ENCODE measurements at places on chromosomes 2 and 18.

DNA sequence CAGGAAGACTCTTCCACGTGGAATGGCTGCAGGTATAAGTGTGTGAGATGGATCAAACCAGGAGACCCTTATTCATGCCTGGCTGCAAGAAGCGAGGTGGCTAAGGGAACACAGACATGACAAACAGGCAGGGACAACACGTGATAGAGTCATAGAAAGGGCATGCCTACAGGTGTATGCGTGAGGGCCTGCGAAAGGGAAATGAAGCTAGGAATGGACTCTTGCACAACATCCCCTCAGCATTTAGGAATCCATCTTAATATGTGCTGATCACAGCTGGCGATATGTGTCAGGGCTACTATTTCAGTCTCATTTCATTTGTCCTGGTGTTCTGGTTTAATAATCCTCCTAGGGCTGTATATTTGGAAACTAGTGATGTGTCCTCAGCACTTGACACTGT lies 291.2 kb downstream of the MYT1L start:
- DNase-seq, result no peak

GRCh38 chr2:25304826-25305596 lies 36.7 kb downstream of the DNMT3A start:
- no peak for DNase-seq

DNA sequence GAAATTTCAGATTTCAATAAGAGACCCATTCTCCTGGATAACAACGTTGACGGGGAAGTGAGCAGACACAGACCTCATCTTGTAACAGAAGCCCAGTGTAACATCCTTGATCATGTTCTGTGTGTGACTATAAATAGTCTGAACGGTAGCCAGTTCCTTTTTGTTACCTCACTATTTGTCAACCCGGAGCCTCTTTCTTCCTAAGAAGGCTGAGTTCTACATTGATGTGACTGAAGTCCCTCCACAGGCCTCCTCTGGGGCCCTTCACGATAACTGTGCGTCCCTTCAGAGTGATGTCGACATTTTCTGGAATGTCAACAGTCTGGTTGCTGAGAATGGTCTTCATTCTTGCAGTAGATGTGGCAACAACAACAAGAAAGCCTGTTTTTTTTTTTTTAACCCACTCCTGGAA lies 6.3 kb upstream of the PLEKHM3 start:
- no peak for DNase-seq

- DNase-seq, result no peak
These were observed 35.1 kb downstream of the TMEM18 start for GRCh38 chr2:641872-642815.
